DMS153 (cell line): ENCODE measurements at places on chromosomes 6 and 20.

DNA sequence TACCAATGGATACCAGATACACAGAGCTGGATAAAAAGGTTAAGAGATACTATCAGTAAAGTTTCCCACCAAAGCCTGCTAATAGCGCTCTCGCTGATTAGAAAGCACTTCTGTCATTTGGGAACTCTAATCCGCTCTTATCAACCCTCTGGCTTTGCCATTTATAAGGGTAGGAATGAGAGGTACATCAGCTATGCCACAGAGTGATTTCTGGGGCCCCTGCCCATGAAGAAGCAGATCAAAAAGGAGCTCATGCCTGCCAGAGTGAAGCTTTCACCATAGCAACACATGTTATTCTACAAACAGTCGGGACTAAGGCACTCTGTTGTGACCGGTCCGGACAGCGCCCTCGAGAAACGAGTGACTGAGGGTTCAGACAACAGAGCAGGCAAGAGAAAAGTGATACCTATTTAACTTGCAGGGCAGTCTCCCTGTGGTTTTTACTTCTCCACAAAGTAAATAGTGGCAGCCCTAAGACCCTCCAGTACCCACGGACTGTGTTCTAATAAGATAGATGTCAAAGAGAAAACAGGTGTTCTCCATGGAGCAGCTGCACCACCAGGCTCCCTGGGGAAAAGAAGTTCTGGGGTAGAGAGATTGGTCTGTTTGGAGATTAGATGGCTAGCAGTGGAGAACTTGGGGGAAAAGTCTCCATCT is 5.6 kb downstream of the TRAM2 start:
- DNase-seq = no peak

DNA sequence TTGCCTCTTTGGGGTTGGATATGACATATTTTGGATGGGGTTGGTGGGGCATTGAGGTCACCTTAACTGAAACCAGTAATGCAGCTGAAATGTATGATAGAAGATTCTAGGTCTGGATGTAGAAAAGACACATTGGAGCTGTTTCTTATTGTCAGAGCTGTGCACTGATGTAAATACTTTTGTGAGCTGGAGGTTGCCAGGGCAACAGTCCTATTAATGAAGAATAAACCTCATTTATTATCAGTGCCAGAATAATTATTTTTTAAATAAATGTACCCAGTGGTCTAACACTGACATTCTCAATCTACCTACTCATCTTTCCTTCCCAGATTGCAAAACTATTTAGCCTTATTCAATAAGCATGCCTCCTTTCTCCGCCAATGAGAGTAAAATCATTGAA is 57.0 kb downstream of the CAP2 start:
- no peak for DNase-seq

DNA sequence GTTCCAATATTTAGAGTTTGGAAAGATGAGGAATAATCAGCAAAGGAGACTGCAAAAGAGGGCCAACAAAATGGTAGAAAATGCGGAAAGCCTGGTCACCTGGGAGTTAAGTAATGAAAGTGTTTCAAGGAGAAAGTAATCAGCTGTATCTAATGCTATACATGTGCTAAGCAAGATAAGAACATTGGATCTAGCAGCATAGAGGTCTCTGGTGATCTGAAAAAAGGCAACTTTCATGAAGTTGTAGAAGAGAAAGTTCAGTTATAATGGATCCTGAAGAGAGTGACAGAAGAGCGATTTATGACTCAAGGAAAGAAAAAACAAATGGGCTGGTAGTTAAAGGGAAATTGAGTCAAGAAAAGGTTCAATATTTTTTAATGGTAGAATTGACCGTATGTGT is 4.6 kb upstream of the RSPH3 start:
- no peak for DNase-seq

DNA sequence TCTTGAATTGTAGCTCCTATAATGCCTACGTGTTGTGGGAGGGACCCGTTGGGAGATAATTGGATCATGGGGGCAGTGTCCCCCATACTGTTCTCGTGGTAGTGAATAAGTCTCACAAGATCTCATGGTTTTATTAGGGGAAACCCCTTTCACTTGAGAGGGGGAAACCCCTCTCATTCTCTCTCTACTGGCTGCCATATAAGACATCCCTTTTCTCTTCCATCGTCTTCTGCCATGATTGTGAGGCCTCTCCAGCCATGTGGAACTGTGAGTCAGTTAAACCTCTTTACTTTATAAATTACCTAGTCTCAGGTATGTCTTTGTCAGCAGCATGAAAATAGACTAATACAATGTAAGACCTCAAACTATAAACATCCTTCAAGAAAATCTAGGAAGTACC is 23.1 kb downstream of the PAQR8 start:
- DNase-seq = no peak

DNA sequence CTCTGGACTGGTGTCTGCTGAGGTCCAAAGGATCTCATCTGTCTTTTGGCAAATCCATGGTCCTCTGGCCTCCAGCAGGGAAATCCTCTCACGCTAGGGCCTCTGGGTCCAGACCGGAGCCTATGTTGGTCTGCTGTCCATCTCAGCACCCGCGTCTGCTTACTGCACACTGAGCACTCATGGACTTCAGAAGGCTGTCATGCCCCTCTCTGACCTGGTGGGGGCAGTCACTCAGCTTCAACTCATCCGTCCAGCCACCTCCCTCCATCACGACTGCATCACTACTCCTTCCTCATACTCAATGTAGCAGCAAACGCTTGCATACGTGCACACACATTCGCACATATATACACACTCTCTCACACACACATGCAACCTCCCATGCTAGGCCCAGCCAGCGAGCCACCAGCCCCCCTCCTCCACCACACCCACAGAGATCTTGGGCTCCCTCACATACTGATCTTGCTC is 33.3 kb downstream of the GABRR2 start:
- DNase-seq = no peak

DNA sequence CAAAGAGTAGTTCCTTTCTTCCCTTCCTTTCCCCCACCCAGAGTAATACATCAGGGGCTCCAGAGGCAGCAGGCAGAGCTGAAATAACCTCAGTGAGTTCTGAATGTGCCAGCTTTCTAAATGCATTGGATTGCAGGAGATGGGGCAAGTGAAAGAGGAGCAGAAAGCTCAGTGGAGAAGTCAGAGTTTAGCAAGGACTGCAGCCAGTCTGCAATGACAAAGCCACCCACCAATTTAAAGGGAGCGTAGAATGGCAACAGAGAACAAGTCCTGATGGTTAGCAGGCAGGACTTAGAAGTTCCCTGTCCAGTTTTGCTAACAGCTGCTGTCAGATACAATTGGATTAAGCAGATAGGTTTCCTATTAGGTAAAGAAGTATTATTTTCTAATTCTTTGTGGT is 203.4 kb upstream of the RIN2 start:
- no peak for DNase-seq

DNA sequence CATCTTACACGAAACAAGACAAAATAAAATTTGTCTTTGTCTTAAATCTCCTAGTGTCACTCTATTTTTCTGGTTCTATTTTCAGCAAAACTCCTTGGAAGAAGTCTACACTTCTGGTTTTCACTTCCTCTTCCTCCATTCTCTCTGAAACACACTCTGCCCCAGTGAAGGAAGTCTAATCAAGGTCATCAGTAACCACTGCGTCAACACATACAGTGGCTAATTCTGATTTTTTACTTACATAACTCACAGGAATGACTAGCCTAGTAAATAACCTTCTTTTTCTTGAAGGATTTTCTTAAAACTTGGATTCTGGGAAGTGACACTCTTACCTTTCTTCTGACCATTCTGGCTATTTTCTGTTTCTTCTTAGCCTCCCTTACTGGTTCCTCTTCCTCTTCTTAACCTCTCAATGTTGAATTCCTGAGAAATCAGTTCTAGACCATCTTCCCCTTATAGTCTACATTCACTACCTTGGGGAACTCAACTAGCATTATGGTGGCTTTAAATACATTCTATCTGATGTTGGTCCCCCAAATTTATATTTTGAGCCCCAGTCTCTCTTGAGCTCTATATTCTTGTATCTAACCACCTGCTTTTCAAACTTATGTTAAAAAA is 37.5 kb downstream of the AIG1 start:
- DNase-seq = no peak

GRCh38 chr6:47810885-47811284 is 29.1 kb downstream of the OPN5 start:
- DNase-seq = no peak

GRCh38 chr6:15906420-15907016 is 222.4 kb upstream of the MYLIP start:
- no peak for DNase-seq

GRCh38 chr20:9160757-9161156 is 91.9 kb downstream of the PLCB4 start:
- DNase-seq = no peak

- DNase-seq = peak; percentile 24
Measured at GRCh38 chr6:63527658-63528514, 44.4 kb upstream of the LOC128125822 start.

DNA sequence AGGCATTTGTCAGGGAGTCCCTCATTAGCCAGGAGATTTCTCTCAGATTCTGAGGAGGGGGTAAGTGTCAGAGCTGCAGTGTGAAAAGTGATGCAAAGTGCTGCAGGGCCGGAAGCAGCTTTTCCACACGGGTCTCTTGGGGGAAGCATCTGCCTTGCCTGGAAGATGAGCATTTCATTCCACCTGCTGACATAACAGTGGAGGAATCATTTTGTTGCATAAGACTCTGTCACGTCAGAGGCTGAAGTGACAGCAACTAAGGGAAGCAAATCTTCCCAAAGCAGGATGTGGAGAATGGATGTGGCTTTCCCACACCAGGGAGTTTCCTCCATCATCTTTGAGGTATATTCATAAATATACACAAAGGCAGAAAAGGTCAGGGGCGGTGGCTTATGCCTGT is 22.8 kb downstream of the DCBLD1 start:
- no peak for DNase-seq

DNA sequence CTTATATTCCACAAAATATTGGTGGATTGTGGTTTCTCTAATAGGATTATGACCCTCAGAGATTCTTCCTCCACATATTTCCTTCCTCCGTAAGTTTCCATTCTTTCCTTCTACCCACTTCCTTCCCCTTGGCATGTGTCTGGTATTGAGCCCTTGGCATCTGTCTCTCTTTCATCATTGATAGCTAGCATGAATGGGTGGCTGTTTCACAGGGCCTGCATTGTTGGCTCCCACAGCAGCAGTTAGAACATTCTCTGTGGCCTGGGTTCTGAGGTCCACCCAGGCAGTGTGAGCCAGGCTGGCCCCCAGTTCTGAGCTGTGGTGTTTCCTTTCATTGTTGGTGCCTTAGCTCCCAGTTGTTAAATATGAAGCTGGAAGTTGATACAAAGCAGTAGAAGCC is 125.3 kb downstream of the ANKS1A start:
- no peak for DNase-seq

DNA sequence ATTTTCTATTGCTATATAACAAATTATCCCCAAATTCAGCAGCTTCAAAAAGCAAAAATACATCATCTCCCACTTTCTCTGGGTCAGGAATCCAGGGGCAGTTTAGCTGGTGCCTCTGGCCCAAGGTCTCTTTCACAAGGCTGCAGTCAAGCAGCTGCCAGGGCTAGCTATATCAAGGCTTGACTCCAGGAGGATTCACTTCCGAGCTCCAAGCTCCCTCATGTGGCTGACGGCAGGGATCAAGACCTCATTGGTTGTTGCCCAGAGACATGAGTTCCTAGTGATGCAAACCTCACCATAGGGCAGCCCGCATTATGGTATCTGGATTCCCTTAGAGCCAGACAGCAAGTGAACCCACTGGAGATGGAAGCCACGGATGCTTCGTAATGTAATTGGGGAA is 1.3 kb upstream of the VNN1 start:
- DNase-seq = peak; percentile 50

DNA sequence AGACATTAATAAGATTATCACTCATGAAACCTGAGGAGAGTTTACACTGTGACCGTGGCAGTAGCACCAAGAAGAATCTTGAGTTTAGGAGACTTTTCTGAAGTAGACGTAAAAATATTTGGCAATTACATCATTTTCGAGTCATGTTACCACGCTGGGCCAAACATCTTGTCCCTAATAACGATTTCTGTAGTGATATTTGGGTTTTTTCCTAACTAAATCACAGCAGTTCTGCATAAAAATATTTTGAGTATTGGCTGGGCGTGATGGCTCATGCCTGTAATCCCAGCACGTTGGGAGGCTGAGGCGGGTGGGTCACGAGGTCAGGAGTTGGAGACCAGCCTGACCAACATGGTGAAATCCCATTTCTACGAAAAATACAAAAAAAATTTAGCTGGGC is 262.4 kb downstream of the PHF3 start:
- no peak for DNase-seq

GRCh38 chr6:37756135-37756534 is 58.5 kb upstream of the MDGA1 start:
- DNase-seq = no peak

GRCh38 chr6:71199736-71200135 is 88.9 kb upstream of the OGFRL1 start:
- DNase-seq = no peak

DNA sequence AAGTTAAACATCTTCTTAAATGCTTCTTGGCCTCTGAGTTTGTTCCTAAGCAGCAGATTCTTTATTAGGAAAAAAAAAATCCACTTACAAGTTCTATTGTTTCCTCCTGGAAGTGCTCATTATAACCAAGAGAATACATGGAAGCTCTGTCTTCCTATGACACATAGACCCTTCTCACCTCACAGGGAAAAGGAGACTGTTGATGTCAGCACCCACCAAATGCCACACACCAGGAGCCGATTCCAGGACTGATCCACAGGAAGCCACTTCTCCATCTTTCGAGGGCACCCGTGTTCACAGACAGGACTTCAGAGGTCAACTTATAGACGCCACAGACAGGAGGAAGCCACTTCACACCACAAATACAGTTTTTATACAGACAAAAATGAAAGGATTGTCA is 13.4 kb upstream of the BNIP5 start:
- no peak for DNase-seq

GRCh38 chr20:39190666-39191570 is 228.8 kb downstream of the DHX35 start:
- no peak for DNase-seq

- no peak for DNase-seq
Measured at GRCh38 chr6:40148882-40149573, 214.8 kb upstream of the MOCS1 start.

DNA sequence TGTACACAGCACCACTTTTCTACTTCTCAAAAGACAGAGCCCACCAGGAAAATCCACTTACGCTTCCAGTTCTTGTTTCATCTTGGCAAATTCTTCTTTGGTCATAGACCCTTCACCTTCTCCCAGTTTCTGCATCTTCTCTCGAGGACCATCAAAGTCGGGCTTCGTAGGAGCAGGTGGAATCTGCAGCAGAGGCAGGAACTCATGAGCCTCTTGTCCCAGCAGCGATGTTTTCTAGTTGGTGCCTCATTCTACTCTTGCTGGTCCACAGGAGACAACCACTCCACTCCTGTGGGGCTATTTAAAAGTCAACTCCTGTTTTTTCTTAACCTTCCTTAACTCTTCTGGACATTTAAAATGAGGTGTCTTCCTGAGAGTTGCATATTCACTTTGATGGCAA is 14.7 kb downstream of the SNX5 start:
- DNase-seq = no peak

GRCh38 chr20:21554985-21555384 is 41.1 kb upstream of the NKX2-2 start:
- no peak for DNase-seq

GRCh38 chr20:32448306-32449056 is 90.3 kb downstream of the ASXL1 start:
- no peak for DNase-seq

GRCh38 chr6:4577406-4577805 is 198.8 kb upstream of the CDYL start:
- no peak for DNase-seq

GRCh38 chr20:43559147-43559987 is 540 bp downstream of the SGK2 start:
- DNase-seq = no peak

GRCh38 chr20:35150846-35151579 is 3.9 kb upstream of the EDEM2 start:
- no peak for DNase-seq

GRCh38 chr6:22657352-22657980 is 88.1 kb downstream of the HDGFL1 start:
- no peak for DNase-seq
